Tongue (tissue), 3 donors: ENCODE measurements at places on chromosomes 16 and 17.

DNA sequence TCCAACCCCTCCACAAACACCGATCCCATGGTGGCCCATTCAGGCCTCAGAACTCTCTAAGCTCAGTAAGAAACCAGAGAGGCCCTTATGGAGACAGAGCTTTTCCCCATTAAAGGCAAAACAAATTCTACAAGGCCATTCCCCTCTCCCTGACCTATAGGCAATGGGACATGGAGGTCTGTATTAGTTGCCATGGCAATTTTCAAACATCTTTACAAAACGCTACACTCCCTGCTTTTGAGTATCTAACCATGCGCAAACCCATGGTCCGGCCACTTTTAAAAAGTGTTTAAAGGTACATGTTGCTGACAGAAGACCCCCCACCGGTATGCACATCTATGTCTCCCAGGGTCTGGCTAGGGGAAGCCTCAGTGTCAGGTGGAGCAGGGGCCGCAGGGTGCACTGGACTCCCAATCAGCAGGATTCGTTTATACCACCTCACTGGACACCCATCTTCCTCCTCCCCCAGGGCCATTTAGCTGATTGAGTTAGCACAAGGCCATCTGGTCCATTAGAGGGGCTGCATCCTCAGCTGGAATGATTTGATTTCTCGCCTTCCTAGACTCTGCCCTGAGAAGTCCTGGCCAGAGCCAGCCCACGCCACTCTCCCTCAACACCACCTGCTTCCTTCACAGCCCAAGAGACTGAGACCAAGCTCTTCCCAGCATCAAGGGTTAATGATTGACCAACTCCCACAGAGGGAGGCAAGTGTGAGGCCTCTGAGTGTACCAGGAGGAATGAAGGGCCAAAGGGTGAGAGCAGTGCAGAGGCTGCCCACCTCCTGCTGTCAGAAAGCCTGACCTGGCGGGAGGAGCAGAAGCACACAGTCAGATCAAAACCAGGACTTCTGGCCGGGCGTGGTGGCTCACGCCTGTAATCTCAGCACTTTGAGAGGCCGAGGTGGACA is 10.9 kb downstream of the ACLY start:
- DNase-seq, result no peak

DNA sequence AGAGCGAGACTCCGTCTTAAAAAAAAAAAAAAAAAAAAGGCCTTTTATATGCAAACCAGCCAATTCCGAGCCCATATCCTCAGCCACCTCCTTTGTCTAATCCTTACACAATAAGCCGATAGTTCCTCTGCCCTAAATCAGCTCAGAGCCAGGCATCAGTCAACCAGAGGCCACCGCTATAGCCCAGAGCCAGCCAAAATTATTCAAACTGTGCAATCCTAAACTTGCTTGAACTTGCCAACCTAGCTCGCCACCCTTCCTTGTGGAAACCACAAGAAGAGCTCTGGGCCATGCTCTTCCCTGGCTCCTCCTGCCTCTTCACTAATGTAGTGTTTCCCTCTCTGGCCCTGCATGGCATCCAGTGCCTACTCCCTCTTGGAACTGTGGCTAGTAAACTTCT is 17.7 kb downstream of the ITGAL start:
- DNase-seq, result no peak

GRCh38 chr16:88508868-88509748 is 56.0 kb downstream of the ZFPM1 start:
- DNase-seq, result no peak

DNA sequence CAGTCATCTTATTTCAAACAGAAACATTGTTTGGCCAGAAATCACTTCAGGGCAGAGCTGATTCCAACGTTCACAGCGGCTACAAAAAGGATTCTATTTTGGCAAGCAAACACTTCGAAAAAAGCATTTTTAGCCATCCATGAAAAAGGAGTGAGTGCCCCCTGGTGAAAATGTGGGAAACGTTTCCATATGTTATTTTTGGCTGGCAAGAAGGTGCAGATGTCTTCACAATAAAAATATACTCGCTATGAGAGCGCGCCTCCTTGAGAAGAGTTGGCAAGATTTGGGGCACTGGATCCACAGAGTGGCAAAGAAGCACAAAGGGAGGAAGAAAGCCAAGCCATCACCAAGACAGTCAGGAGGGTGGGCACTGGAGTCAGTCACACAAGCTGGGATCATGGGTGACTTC is 191.1 kb downstream of the CHD9NB start:
- peak; percentile 80 for DNase-seq

GRCh38 chr17:21460358-21460757 is 84.2 kb downstream of the KCNJ12 start:
- DNase-seq, result no peak

GRCh38 chr16:83925957-83926725 is 26.9 kb upstream of the OSGIN1 start:
- no peak for DNase-seq

DNA sequence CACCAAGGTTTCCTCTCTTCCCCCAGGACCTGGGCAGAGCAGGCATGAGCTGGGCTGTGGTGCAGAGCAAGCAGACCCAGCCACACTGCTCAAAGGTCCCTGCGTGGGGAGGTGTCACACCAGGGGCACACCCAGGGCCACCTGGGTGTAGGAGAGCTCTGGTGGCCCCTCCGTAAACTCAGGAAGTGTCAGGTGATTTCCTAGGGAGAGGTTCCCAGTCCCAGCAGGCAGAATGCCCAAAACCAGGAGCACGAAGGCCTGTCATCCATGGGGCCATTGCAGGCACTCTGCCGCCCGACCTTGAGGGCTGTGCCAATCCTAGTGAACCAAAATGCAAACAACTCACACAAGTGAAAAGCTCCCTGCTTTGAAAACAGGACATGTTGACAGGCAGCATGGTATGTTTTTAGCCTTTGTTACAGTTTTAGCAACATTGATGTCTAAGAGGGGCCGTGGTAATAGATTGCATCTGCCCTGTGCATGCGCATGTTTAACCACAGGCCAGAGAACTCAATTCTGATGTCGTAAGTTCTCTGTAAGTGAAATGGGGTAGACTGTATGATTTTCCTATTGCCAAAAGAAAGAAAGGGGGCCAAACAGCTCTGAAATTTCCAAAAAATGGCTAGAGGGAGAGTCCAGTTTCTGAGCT is 21.3 kb downstream of the CIBAR2 start:
- DNase-seq, result no peak

- no peak for DNase-seq
Observed at GRCh38 chr16:72018470-72018869, 9.9 kb downstream of the DHODH start.

DNA sequence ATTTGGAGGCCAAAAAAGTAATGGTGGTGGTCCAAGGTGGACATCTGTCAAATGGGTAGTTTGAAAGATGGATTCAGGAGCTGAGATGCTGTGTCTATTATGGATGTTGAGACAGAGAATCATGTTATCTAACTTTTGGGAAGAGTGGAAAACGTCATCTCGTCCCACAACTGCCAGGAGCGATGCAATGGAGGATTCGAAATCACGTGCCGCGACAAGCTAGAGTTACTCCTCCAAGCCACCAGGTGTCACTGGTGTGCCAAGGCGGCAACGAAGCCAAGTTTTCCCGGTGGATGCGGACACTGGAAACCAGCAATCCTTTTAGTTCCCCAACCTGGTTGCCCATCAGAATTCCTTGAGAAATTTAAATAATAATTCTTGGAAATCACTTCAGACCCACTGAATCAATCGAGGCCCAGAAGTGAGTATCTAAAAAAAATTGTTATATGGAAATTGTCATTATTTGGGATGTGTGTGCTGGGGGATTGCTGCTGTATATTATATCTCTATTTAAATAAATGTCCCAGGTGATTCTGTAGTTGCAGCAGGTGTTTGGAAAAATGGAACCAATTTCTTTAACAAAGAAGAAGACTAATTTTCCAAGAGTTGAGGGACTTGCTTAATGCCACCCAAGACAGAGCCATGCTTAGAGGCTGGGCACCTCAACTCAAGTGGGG is 206.1 kb downstream of the HAPSTR1 start:
- peak; percentile 24 for DNase-seq

- DNase-seq, result no peak
Observed at GRCh38 chr16:69143116-69143515, 10.7 kb downstream of the UTP4 start.

DNA sequence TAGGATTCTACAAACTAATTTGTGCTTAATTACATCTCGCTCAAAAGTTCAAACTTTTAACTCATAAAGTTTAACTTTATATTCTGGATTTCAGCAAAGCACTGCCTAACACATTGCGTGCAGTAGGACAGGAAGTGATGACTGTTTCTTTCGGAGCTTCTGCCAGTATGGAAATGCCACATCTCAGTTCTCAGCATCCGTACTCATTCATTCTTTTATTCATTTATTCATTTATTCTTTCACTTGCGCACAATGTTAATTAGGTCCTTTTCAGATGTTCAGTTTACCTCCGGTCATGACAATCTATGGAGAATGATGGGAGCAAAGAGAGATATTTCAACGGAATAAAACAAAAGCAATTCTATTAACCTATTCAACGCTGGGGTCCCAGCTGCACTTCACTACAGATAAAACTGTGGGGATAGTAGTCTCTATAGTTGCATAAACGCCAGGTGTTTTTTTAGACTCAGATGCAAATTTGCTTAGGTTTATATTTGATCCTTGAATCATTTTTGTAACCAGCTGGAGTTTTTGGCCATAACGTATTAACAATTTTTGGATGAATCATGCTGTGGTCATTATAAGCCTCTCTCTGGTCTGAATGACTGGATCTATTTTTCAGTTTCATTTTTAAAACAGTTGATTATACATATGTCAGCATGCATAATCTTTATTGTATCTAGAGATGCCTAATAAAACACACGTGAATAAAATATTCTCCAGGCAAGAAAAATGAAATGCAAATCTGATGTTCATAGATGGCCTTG is 143.9 kb downstream of the KCNJ2 start:
- no peak for DNase-seq

DNA sequence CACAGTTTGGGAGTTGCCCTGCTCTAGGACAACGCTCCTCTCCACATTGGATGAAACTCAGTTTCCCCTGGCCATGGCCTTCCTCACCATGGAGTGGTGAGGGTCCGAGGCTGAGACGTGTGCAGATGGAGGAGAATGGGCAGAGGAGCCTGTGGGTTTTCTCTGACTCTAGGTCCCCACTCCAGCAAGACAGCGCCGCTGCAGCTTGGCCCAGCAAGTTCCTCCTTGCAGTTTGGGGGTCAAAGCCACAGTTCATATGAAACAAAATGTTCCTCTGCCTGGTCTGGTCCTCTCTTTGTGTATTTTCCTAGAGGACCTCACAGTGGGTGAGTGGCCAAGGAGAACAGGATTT is 2.3 kb downstream of the C16orf54 start:
- DNase-seq, result no peak

- no peak for DNase-seq
Observed at GRCh38 chr16:88465387-88465983, 12.4 kb downstream of the ZFPM1 start.

DNA sequence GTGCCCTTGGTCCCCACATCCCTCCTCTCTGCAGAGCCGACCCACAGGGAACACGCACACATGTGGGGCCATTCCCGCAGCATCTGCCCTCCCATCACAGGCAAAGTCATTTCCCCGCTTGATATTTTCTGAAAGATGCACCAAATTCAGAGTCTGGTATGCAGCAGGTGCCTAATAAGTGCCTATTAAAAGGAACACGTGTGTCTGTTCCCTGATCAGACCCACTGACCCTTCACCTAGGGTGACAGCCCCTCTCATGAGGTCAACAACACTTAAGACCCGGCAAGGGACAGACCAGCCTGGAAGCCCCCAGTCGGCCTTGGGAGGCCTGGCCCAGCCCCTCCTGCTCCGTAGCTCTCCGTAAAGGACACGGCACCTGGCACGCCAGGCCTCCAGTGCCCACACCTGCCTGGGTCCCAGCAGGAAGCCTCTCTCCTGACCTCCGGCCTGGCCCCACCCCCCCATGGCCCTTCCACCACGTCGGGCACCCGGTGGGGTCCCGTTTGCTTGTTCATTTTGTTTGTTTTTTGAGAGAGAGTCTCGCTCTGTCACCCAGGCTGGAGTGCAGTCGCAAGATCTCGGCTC is 20.0 kb downstream of the UNKL start:
- DNase-seq, result no peak

GRCh38 chr17:74471341-74471740 is 4.9 kb downstream of the CD300A start:
- no peak for DNase-seq

DNA sequence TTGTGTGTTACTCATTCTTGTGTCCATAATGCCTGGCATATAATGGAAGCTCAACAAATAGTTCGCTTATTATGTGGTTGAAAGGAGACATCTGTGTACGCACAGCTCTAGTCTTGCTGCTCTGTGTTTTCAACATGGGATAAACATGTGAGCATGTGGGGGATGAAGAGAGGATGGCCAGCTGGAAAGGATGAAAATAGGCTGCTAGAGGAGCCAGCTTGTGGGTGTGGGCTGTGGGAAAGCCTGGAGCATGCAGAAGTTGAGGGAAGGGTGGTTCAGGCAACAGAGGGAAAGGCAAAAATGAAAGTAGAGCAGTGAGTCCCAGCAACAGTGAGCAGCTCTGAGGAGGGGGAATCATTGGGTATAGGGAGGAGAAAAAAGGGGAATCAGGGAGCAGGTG is 324.6 kb upstream of the CDH11 start:
- DNase-seq, result peak; percentile 54

- no peak for DNase-seq
Observed at GRCh38 chr16:15985144-15985543, 35.7 kb downstream of the ABCC1 start.

DNA sequence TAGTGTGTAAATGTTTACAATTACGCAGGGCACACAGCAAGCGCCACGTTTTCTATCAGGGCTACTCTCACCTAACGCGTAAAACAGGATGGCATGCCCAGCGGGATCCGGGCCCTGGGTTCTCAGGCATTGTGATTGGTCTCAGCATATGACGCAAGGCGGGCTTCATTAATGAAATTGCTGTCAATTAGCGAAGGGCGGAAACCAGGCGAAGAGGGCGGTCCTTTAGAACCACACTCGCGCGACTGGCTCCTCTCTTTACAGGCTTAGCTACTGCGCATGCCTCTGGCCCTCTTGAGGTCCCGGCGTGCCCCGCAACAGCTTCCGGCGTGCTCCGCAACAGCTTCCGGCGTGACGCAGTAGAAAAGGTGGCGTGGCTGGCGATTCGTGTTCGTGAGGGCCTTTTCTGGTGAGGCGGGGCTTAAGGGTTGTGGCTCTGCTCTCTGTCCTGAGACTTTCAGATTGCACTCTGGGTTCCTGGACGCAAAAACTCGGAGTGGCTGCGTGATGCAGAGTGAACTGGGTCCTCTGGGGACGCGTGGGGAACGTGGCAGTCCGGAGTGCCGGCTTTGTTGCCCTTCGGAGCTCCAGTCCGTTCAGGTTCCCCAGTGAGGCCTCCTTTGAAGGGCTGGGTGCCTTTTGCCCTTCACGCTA is 9.2 kb downstream of the OR2C1 start:
- DNase-seq, result peak; percentile 96

GRCh38 chr16:22933173-22933572 is 119.2 kb downstream of the HS3ST2 start:
- no peak for DNase-seq

- no peak for DNase-seq
Observed at GRCh38 chr17:40326014-40326831, 17.2 kb downstream of the RARA start.
